CD8-positive, alpha-beta T cell (primary cell): ENCODE measurements at places on chromosomes 7 and 10. TPM values are rescaled to one million over a fixed set of nuclear protein-coding genes. Genes with fewer than 3 reads are reported as not detected.

The ARHGEF5 gene
- total RNA-seq = 6.2 TPM

The TMEM229A gene
- not detected for total RNA-seq

The PNLIP gene
- not detected for total RNA-seq

The ZNF804B gene
- total RNA-seq = not detected

The UCN3 gene
- total RNA-seq = not detected

The TMEM236 gene
- not detected for total RNA-seq

The OPALIN gene
- not detected for total RNA-seq

The MAGI2 gene
- not detected for total RNA-seq
